ENCODE measurements at places on chromosomes 7 and 10.
A peak's percentile ranks its signal among the peaks of the same experiment; 100 is the strongest.

DNA sequence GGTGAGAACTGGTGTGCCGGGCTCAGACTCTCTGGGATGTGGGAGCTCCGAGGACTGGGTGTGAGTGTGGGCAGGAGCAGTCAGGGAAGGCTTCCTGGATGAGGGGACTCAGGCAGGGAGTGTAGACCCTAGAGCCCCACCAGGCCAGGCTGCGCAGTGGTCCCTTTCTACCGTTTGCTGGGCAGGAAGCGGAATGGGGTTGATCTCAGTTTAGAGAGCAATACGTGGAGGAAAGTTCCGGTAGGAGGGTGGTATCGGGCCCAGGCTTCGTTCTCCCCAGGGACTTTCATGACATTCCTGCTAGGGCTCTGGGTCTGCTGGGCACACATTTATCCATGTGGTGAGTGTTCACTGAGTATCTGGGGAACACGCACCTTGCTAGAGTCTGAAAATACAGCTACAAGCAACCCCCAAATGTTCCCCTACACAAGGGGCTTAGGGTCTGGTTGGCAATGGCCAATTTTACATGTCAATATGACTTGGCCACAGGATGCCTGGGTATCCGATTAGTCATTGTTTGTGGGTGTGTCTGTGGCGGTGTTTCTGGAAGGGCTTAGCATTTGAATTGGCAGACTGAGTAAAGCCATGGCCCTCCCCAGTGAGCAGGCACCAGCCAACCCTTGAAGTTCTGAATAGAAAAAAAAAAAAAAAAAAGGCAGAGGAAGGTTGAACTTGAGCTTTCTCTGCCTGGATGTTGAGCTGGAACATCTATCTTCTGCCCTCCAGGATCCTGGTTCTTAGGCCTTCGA lies 20.8 kb downstream of the GHRHR start:
- peak; percentile 67 for DNase-seq

- no peak for DNase-seq
These were observed 4.2 kb downstream of the NT5C2 start for GRCh38 chr10:103188853-103189252.

DNA sequence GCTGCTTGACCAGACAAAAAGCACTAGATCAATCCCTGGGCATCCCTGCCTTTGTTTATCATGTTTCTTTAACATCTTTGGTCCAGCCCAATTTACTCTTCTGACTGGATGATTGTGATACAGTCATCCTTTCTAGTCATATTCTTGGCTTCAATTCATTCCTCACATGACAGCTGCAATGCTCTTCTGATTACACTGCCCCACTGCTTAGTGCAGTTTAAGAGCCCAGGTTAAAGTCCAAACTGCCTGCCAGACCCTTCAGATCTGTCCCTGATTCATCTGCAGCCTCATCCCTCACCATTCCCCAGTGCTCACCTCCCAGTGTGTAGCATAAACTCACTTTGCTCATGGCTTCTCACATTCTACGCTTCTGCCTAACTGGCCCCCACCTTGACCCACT lies 383.8 kb downstream of the TNS3 start:
- no peak for DNase-seq

- DNase-seq: no peak
These were observed 3.7 kb downstream of the SMC3 start for GRCh38 chr10:110571093-110571743.

GRCh38 chr7:117021986-117022385 lies 68.7 kb downstream of the ST7 start:
- DNase-seq: no peak

GRCh38 chr10:86149257-86149656 lies 217.3 kb downstream of the GRID1 start:
- peak; percentile 17 for DNase-seq

DNA sequence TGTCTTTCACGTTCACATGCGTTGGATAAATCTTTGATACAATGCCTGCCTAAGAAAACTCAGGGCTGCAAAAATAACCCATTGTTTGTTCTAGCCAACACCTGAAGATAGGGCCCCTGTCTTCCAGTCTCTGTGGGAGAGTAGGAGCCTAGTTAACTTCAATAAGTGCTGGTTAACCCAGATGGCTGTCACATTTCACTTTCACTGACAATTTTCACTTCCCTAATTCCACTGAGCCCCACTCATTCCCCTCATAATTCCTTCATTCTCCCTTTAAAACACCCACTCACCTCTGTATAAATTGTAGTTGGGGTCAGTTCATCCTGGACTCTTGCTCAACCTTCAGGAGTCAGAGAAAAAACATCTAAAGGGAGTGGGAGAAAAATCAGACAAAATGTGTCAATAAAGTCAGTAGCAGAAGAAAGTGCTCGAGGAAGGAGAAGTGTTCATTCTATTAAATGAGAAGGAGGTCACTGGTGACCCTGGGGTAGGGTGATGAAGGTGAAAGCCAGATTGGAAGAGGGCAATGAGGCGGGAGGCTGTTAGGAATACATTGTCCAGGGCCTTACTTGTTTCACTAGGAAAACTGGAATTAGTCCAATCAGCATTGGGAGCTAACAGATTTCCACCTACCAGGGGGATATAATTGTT lies 51.2 kb upstream of the ABI1 start:
- DNase-seq: no peak

DNA sequence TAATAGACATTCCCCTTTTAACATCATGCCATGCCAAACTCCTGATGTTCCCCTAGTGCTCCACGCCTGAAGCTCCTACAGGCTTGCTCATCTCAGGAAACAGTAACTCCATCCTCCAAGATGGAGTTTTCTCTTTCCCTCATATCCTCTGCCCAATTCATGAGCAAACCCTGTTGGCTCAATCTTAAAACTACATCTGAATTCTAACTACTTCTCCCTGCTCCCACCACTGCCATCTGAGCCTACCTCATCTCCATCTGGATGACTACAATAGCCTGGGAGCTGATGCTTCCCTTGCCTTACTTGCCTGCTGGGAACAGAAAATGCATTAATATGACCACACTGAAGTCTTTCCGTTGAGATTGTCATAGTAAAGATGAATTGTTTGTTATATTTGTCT lies 271.7 kb upstream of the MKLN1 start:
- no peak for DNase-seq

GRCh38 chr10:111440501-111440900 lies 363.7 kb downstream of the ADRA2A start:
- DNase-seq: no peak

GRCh38 chr10:6843481-6843881 lies 263.4 kb upstream of the PRKCQ start:
- DNase-seq: no peak

GRCh38 chr10:20380401-20380800 lies 516.7 kb downstream of the NEBL start:
- DNase-seq: no peak

DNA sequence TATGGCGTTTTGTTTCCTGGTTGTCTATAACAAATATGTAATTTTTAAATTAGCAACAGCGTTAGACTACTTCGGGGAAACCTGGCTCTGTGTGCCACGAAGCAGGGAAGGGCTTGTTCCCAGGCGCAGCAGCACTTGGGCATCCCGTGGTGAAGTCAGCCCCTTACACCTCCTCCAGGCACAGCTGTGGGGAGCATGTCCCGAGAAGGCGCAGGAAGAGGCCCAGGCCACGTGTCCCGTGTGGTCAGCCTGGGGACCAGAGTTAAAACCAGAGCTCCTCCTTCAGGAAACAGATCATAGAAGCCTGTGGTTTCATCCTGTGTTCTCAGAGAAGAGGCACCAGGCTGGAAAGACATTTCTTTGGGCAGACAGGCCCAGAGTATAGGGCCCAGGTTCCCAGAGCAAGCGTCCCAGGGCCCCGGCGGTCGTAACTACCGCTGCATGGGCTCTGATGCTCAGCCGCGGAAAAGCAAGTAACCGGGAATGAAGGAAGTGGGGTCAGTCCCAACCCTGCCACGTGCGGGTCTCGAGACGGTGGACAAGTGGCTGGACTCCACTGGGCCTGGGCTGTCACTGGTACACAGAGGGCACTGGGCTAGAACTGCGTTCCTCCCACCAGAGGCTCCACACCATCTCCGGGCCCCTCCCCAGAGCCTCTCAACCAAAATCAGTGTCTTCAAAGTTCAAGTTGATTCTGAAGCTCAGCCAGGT lies 7.1 kb downstream of the NUDT1 start:
- DNase-seq: no peak

DNA sequence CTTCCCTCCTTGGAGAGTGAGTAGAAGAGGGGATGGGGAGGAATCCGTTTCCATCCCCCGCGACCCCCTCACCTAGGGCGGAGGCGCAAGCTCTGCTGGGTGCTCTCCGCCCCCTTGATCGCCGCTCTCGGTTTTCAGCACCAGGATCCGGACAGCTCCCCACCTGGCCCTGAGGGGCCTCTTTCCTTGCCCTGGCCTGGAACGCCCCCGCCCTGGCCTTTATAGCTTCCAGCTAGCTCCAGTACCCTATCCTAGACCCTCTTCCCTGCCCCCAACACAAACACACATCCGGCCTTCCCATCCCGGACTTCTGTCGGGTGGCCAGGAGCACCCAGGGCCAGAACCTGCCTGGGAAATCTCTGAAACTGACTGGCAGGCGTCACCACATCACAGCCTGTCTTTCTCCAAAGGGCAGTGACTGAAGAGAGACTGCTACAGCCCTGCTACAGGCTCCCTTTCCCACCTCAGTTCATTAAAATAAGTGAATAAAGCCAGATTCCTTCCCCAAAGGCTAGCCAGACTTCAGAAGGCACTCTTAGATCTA lies 72.3 kb upstream of the LEP start:
- peak; percentile 82 for DNase-seq

GRCh38 chr10:73366381-73367298 lies 8.0 kb upstream of the CFAP70 start:
- no peak for DNase-seq

DNA sequence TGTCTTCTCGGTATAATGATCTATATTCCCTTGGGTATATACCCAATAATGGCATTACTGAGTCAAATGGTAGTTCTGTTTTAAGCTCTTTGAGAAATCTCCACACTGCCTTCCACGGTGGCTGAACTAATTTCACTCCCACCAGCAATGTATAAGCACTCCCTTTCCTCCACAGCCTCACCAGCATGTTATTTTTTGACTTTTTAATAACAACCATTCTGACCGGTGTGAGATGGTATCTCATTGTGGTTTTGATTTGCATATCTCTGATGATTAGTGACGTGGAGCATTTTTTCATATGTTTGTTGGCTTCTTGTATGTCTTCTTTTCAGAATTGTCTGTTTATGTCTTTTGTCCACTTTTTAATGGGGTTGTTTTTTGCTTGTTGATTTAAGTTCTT lies 33.6 kb downstream of the KIAA1217 start:
- no peak for DNase-seq

GRCh38 chr10:128098631-128099030 lies 27.6 kb downstream of the MKI67 start:
- no peak for DNase-seq

DNA sequence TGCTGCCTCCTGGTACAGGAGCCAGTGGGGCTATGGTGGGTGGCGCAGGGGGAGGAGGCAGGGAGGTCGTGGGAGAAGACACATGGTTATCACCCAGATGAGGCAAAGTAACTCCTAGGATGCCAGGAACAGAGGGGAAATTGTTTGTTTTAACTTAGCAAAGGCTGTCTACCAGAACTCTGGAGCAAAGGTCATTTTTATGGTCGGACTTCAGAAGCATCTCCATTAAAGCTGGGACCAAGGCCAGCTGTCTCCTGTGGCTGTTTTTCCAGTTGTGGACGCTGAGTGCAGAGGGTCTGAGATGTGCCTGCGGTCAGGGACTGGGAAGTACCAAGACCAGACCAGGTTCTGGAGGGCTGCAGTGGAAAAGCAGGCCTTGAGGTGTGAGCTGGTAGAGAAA lies 525.9 kb upstream of the FOXK1 start:
- DNase-seq: no peak

GRCh38 chr7:159083698-159084068 lies 61.0 kb downstream of the VIPR2 start:
- no peak for DNase-seq
